ENCODE measurements at places on chromosomes 3 and 15.

DNA sequence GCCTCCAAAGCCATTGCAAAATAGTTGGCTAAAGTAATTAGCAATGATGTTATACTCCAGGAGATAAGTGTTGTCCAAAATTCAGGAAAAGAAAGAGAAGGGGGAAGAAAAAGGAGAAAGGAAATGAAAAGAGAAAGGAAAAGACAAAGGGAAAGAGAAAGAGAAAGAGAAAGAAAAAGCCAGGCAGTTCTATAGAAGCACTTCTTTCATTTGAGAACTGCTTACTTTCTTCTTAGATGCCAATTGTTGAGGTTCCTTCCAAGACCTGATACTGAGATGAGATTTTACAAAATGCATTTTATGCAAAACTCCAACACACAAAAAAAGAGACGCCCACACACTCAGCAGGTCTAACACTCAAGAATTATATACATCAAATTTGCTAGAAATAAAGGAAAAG lies 298.4 kb downstream of the KCNH8 start:
- no peak for DNase-seq

DNA sequence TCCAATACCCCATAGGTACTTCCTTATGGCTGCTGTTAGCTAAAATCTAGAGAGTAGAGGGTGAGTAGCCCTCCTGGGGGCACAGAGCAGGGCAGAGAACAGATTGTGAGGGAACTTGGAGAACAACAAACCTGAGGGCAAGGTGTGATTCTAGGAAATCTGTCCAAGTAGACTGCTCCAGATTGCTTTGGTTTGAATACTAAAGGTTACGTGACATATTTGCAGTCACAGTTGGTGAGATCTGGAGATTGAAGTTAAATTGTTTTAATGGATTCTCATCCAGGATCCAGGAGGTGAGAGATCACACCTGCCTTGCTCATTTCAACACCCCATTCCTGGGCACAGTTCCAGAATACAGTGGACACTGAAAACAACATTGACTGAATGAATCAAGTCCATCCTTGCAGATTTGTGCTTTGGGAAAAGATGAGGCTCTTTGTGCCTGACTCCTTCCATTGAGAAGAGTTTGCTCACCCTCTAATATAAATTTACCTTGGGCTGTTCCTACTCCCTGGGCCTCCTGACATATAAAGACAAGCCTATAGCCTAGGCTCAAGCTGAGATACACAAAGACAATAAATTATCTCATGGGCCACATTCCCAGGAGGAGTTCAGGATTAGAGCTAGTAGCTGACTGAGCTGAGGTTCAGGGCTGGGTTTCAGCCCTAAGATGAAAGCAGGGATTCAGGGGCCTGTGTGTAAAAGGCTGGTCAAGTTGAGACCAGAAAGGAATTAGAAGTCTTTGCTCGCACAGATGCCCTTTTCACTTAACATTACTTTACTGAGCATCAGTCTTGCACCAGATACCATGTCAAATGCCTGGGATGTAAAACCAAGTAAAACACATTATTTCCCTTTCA lies 400.9 kb upstream of the MCTP2 start:
- DNase-seq: no peak

DNA sequence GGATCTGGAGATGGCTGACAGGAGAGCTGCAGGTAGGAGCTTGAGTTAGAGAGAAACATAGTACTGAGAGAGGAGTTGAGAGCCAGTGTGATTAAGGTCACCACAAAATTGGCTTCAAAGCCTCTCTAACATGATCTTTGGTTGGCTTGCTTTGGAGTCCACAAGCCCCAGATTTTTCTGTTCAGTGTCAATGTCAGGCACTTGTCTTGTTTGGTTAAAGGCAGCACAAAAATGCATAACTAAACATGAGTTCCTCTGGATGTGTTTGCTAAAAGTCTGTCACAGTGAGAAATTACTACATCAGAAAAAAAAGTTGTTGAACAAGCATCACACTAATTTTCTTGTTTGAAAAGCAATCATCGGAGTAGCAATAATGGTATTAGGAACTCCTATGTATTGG lies 440.5 kb downstream of the NTRK3 start:
- no peak for DNase-seq

DNA sequence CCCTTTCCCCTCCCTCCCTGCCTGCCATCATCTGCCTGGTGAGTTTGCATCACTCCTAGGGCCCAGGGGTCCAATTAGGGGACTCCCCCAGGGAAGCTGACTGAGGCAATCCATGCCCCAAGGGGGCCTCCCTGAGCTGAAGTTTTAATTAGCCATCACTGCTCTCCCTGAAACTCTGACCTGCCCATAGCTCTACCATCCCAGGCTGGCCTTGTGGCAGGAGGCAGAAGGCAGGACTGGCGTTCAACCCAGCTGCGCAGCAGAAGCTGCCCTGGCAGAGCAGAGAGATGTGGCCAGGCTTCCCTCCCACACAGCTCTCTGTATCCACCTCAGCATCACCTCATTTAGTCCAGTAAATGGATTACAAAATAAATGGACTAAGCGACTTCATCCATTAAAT lies 7.7 kb upstream of the C15orf39 start:
- no peak for DNase-seq

- no peak for DNase-seq
Observed at GRCh38 chr15:64466408-64467141, 6.2 kb downstream of the ZNF609 start.

- DNase-seq: no peak
Observed at GRCh38 chr15:31483986-31484951, 157.6 kb downstream of the KLF13 start.

- no peak for DNase-seq
Observed at GRCh38 chr3:59908280-59908679, 858.5 kb upstream of the CFAP20DC start.

DNA sequence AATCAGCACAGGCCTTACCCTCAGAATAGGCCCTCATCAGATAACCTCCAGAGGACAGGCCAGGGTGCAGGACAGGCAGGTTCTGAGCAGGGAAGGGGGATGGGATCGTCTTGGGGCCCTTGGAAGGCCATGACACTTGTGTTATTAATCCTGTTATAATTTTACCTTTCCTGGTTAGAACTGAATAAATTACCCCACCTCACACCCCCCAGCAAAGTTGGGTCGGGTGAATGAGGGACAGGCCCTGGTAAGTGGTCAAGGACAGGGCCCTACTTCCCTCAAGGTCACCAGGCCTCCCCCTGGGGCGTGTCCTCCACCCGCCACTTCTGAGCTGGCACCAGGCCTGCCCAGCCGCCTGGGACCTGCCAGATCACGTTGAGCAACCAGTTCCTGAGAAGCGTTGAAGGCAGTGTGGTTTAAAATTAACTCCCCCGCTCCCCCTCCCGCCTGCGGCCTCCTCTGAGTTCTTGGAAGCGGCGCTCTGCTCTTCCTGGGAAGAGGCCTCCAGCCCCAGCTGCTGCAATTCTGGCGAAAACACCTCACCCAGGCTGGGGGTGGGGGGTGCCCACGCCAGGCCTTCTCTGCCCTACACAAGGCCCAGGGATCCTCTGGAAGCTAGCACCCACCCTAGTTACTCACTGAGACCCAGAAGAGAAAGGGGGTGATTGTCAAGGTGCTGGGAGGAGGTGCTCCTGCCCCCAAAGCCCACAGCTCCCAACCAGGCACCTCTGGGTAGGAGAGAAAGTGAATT lies 10.6 kb downstream of the CISH start:
- DNase-seq: peak; percentile 99

GRCh38 chr3:38487323-38487722 lies 8.8 kb upstream of the EXOG start:
- DNase-seq: no peak

- DNase-seq: no peak
Observed at GRCh38 chr3:127325629-127325961, 37.7 kb upstream of the PRR20G start.

GRCh38 chr3:188594139-188594538 lies 440.2 kb downstream of the LPP start:
- peak; percentile 93 for DNase-seq

Data from fibroblast of pulmonary artery (primary cell).